ENCODE measurements at places on chromosomes 12 and 14.

DNA sequence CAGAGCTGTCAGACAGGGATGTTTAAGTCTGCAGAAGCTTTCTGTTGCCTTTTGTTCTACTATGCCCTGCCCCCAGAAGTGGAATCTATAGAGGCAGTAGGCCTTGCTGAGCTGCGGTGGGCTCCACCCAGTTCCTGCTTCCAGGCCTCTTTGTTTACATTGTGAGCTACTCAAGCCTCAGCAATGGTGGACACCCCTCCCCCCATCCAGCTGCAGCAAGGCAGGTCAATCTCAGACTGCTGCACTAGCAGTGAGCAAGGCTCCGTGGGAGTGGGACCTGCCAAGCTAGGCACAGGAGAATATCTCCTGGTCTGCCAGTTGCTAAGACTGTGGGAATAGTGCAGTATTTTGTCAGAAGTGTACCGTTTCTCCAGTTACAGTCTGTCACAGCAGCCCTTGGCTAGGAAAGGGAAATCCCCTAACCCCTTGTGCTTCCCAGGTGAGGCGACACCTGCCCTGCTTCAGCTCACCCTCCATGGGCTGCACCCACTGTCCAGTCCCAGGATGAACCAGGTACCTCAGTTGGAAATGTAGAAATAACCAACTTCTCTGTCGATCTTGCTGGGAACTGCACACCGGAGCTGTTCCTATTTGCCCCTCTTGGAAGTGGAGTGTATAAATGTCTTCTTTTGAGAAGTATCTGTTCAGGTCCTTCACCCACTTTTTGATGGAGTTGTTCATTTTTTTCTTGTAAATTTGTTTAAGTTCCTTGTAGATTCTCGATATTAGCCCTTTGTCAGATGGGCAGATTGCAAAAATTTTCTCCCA, 213.5 kb upstream of the SLC38A2 start:
- peak; percentile 38 for DNase-seq

GRCh38 chr12:27913999-27914614, 58.4 kb downstream of the PTHLH start:
- no peak for DNase-seq

DNA sequence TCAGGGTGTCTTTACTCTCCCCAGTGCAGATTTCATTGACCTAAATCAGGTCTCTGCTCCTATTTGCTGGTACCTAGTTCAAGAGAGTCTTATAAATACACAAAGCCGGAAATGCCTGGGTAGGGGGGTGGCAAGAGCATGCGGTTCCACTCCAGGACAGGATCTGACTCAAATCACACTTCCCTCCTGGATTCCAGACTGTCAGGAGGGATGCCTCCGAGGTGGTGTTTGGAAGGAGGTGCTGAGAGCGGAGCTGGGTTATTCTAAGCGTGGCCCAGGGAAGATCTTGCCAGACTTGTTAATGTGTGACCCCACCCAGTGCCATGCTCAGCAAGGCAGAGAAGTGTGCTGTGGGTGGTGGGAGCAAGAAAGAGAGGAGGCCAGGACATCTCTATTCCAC, 49.8 kb downstream of the B4GALNT3 start:
- no peak for DNase-seq

DNA sequence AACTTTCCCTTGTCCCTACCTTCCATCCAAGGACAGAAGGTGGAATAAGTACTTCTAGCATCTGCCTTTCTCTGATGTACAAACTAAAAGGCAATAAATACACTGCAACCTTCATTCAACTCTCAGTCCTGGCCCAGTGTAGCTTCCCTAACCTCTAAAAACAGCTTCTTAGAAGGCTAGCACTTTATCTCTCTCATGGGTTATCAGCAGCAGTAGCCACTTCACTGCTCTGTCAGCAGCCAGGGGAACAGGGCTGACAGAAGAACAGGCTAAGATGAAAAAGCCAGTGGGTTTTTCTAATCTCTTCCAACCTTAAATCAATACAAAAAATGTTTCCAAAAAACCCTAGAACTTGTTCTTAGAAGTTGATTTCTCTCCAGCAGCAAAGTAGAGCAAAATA, 13.2 kb downstream of the BAZ2A start:
- DNase-seq = no peak

GRCh38 chr14:83461521-83461920, 1927.9 kb upstream of the SEL1L start:
- no peak for DNase-seq

GRCh38 chr14:53260928-53261327, 107.8 kb upstream of the DDHD1 start:
- DNase-seq = no peak

DNA sequence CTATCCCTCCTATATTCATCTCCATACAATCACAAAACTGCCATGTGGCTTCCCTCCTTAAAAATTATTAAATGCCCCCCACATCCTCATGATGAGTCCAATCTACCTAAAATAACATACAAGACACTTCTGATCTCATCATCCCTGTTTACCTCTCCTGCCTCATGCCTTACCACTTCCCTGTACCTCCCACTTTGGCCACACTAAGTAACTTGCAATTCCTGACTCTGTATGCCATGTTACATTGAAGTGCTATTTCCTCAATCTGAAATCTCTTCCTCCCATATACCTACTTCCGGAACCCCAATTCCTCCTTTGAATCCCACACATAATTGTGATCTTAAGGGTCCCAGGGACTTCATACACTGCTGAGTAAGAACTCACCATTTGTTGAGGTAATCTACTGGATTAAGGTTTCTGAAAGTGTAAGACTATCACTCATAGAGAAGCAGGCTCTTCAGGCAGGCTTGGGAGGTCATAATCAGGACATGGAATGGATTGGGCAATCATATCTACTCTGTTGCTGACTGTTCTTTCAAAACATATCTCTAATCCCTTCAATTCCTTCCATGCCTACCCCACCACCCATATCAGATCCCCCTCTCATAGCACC, 117.6 kb upstream of the PLEKHG7 start:
- DNase-seq = no peak

- DNase-seq = no peak
These were observed 61.9 kb downstream of the CHGA start for GRCh38 chr14:92984896-92985295.

DNA sequence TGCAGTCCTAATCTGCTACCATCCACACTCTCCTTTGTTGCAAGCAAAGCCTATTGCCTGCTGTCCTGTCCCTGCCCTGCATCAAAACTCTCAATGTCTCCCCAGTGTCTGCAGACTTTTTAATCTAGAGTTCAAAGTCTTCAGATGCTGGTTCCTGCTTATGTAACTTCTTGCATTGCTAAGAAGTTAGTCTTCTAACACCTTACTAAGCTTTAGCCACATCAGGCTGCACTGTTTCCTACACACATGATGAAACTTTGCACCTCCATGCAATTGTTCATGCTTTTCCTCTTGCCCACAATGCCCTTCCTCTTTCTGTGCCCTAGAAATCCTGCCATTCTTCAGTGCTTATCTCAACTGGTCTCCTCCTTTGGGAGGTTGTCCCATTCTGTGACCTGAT, 16.2 kb upstream of the DICER1 start:
- no peak for DNase-seq

GRCh38 chr14:100696590-100696989, 30.1 kb upstream of the DLK1 start:
- no peak for DNase-seq

GRCh38 chr12:4943067-4943937, 33.6 kb downstream of the KCNA1 start:
- no peak for DNase-seq

GRCh38 chr14:36254020-36254624, 66.3 kb downstream of the MBIP start:
- no peak for DNase-seq

- no peak for DNase-seq
These were observed 3.1 kb upstream of the RNASE9 start for GRCh38 chr14:20563971-20564370.

DNA sequence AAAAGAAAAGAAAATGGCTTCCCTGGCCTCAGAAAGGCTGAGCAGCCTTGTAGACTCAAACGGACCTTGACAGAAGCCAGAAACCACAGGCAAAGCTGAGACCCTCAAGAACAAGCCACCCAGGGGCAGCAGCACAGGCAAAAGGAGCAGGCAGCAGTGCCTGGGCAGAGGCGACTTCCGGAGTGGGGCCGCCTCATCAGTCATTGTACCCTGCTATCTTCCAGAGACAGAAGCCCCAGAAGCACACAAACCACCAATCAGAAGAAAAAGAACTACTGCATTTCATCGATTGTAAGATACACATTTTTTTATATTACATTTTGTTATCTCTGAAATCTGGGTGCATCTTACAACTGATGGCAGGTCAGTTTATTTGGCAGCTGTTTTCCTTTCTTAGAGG, 58.2 kb upstream of the ZFP36L1 start:
- no peak for DNase-seq

GRCh38 chr12:42716491-42716891, 126.9 kb upstream of the PRICKLE1 start:
- no peak for DNase-seq

DNA sequence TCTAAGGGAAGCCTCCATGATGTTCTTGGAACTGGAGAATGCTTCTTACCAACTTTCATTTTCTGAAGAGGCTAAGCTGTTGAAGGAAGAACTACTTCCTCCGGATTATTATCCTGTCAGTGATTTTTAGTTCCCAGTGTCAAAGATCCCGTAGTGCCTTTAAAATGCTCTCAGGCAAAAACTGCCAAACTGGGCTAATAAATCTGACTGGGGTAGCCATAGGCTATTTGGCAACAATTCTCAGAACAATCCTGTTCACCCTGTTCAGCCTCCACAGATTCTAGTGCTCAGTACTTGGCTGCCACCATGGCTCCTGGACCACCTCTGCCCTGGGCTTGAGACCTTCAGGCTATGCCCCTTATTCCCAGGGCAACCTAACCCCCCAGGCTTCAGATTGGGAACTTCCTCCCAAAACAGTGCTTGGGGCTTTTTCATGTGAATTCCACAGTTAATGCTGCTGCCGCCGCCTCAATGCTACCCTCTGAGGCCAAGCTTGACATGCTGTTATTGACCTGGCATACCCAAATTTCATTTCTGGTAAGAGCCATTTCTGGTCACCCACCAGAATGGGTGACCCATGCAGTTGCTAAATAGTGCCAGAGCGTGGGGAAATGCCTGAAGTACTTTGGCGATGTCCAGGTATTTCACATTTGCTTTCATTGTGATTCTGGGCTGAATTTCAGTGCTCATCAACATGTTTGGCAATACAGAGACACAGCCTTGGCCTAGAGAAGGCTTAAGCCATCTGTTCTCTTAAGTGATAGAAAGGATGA, 110.0 kb upstream of the ARHGAP5 start:
- no peak for DNase-seq

- DNase-seq = no peak
These were observed 28.1 kb downstream of the CRADD start for GRCh38 chr12:93705237-93705636.

DNA sequence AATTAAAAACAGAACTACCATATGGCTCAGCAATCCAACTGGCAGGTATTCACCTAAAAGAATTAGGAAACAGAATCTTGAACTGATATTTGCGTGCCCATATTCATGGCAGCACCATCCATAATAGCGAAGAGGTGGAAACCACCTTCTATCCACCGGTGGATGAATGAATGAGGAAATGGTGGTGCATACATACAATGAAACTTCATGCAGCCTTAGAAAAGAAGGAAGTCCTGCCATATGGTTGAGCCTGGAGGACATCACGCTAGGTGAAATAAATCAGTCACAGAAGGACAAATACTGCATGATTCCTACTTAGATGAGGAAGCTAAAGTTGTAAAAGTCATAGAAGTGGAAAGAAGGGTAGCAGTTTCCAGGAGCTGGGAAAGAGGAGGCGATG, 6.6 kb downstream of the TCL1A start:
- DNase-seq = no peak

DNA sequence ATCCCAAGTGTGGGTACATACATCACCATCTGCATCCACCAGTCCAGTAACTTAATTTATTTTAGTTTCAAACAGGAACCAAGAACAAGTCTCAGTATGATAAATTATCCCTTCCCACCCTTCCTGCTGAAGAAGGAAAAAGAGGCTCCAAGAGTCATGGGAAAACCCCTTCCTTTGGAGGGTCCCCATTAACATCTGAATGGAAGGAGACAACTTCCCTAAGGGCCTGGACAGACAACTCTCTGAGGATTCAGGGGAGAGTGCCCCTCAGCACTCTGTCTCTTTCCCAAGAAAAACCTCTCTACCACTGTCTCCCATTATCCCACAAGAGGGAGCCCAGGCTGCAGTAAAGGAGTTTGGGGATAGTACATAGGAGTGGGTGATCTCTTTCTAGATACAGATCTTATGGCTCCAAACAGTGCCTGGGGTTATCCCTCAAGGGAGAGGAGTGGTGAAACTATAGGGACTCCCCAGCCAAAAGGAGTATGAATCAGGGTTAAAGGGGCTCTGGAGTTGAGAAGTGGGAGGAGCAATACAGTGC, 6.2 kb downstream of the WNT10B start:
- no peak for DNase-seq

GRCh38 chr12:132488127-132489077, 1.5 kb upstream of the FBRSL1 start:
- DNase-seq = no peak

DNA sequence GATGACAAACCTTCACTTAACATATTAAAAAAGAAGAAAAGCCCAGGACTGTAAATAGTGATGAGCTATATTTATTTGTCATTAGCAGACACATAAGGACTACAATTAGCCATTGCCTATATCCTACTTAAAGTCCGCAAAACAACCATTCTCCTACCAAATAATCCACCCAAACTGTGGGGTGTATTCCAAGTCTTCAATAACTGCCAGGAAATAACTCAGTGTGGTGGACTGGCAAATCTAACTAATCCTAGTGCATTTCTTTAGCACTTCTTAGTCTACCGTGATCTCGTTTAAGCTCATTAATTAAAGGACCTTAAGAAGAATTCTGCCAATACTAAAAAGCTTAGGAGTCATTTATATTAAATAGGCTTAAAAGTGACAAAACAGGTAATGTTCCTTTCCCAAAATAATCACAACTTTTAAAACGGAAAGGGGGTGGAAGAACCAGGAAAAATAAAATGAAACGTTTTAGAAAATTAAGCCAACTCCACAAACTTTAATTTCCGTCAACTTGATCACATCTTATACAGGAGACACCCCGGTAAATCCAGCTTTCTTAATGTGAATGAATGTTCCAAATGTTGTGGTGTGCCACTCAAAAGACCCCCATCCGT, 1.8 kb downstream of the NOVA1 start:
- no peak for DNase-seq

DNA sequence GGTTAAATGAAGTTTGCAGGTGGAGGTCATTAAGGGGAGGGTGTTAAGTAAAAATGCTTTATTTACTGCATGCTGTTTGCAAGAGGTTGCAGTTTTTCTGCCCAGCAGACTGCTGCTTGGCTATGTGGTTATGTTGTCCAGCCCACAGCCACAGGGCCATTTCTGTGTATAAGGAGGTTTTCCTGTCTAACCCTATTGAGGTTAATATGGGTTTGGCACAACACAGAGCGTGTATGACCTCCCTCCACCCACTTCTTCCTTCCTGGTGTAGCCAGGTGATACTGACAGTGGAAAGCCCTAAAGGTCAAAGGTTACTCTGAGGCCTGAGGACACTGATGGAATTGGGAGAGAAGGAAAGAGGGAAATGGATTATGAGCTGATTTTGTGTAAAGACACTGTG, 253.7 kb upstream of the PWP1 start:
- DNase-seq = no peak

All from AG09319 (cell line).